ENCODE measurements at places on chromosomes 6 and 20.

GRCh38 chr6:125310994-125311649, 9.4 kb upstream of the HDDC2 start:
- no peak for DNase-seq

- no peak for DNase-seq
Measured at GRCh38 chr20:59322585-59323454, 22.4 kb downstream of the EDN3 start.

DNA sequence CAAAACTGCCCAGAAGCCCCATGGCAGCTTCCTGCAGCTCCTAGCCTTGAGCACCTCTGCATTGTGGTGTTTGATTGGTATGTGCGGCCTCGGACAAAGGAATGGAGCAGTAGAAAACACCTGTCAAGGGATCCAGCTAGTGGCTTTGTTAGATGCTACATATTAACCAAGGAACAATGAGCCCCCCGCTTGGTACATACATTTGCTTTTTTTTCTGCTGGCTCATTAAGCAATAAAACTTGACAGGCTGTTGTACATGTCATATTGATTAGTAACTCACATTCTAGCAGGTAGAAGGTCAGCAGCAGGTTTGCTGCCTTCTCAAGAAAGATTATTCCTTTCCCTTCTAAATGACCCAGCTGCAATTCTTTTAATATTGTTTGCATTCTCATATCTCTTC, 937 bp downstream of the SPACA1 start:
- no peak for DNase-seq

GRCh38 chr6:109687271-109687761, 3.7 kb downstream of the AK9 start:
- DNase-seq: no peak

DNA sequence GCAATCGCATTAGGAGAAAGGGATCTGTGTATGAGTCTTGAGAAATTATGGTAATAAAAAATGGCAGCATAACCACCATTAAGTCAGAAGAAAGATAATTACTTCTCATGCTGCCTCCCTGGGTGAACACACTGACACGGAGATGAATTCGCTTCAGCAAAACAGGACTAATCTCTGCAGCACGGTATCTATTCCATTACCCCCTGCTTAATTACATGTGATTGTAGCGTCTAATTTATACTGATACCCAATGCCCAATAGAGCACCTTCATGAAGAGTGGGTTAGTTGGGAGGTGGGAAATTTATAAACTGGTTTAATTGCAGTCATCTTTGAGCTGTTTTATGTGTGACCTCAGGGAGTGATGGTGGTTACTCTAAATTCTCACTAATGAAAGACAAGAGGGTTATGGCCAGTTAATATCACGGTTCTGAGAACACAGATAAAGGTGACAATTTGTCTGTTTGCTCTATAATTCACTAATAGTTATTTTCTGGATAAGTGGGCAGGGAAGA, 476.2 kb upstream of the SULF2 start:
- no peak for DNase-seq

DNA sequence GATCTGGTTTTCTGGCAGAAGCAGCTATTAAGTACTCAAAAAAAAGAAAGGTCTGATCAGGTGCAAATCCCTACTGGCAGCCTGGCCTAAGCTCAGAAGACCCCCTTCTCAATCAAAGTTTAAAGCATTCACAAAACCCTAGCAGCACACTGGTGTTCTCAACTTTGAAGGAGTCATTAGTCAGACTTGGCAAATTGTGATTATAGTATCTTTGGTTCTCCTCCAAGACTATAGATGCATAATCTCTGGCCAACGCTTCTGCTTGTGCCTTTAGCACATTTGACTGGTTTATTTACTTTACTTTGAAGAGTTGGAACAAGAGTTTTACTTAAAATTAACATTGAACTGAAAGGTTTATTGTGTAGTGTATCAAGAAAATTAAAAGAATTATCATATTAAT, 248.9 kb downstream of the PTPRK start:
- DNase-seq: no peak

DNA sequence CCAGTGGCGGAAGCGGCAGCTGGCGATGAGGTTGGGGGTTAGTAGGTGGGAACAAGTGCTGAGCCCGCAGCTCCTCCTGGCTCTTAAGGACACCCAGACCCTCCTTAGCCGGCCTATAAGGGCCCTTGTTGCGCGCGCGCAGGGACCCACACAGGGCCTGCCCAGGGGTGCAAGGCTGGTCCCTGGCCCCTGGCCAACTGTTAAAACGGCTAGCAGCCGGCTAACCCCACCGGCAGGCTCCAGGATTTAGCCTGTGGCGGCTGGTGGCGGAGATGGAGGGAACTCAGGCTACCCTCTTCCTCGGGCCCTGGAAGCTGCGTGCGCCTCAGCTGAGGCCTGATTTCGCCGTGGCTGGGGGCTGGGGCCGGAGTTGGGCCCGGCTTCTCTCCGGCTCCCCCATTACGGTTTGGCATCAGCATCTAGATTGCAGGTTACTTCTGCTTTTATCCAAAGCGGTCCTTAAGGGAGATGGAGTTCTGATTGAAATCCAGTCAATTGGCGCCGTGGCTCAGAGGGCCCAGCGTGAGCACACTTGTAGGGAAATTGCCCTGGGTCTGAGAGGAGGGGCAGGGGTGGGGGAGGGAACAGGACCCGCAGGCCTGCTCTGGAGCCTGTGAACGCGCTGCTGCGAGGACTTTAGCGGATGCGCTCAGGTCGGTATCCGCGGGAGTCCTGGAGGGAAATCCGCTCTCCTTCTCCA, 36.9 kb upstream of the CCDC167 start:
- DNase-seq: no peak

DNA sequence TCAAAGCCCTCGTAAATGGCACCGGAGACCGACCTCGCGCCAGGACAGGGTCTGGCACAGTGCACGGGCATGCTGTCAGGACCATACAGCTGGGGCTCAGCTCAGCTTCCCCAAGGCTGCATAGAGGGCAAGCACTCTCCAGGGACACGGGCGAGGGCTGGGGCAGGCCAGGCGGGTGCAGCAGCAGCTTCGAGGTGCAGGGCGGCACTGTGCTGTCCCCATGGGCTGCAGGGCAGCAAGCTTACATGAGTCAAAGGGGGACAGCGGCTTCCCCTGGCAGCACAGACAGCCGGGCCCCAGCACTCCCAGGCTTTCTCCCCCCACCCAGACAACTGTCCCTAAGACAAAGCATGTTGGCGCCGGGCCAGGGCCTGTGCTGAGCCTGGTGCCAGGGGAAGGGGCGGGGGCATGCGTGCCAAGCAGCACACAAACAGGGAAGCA, 25.7 kb downstream of the PSMG4 start:
- peak; percentile 26 for DNase-seq

DNA sequence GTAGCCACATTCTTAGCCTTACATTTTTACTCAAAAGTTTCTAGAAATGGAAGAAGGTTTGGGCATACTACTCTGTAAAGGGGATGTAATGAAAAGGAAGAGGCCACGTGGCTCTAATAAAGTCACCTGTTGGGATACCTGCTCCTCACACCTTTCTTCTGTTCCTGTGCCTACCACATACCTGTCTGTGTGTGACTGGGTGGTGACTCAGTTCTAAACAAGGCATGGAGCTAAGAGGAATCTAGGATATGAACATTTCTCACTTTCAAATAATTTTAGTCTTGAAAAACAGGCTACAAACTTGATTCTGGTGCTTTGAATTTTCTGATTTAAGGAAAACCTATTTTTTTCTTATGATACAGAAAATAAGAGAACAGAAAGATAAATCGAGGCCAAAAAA, 363.6 kb downstream of the RFPL4B start:
- DNase-seq: no peak

DNA sequence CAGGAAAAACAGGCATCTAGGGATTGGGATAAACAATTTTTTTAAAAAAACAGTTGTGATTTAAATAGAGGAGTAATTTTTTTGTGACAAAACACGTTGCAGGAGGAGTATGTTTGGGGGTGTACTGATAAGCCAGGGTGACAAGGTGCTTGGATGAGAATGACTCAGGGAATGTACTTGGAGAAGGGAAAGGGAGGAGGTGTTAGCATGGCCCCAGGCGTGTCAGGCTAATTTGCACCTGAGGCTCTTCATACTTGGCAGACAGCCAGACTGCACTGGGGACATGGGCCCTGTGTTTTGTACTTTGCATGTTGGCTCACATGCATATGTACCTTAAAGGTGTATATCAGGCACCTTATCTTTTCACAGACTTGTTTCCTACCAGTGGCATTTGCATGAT, 22.8 kb downstream of the PANK2 start:
- DNase-seq: no peak

DNA sequence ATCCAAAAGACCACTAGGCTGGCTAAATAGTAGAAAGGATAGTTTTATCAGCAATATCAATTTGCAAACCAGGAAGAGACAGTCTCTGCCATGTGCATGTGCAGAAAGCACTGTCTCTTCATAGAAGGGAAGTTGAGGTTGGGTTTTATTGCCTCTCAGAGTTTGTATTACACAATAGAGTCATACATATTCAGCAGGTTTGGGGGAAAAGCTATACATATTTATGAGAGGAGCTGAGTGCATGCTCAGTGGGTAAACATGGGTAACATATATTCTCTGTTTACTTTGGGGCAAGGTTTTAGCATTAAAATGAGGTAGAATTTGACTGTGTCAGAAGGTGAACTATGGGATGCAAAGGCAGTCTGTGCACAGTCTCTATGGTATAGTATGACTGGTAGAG, 14.9 kb downstream of the TMEM170B start:
- DNase-seq: no peak

DNA sequence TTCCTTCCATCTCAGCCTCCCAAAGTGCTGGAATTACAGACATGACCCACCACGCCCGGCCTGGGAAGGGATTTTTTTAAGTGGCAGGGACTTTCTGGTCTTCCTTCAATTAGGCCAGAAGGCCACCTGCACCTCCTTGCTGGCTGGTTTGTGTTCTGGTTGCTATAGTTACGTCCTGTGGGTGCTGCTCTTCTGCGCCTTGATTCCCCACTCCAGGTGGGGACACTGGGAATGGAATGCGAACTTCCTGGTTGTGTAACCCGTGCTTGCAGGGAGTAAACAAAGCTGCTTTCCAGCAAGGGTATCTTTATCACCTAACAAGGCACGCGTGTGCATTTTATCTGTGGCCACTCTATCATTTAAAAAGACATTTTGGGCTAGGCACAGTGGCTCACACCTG, 117.7 kb downstream of the PLEKHG1 start:
- DNase-seq: no peak

- no peak for DNase-seq
Measured at GRCh38 chr6:107536180-107536961, 46.5 kb downstream of the SOBP start.

DNA sequence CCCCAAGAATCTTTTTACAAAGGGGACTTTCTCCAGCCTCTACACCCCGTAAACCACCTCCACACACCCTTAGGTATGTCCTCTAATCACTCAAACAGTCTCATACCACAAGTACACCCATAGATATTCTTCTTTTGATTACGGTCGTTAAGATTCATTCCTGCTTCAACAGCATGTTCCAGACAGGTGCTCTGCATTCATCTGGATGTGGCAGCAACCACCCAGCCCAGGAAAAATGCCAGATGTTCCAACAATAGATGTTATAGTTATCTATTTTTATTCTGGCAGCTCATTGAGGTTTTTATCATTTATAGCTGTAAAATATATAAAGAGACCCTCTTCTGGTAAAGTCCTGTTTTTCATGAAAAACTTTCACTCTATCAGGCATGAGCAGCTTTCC, 60.7 kb downstream of the SIM1 start:
- no peak for DNase-seq

DNA sequence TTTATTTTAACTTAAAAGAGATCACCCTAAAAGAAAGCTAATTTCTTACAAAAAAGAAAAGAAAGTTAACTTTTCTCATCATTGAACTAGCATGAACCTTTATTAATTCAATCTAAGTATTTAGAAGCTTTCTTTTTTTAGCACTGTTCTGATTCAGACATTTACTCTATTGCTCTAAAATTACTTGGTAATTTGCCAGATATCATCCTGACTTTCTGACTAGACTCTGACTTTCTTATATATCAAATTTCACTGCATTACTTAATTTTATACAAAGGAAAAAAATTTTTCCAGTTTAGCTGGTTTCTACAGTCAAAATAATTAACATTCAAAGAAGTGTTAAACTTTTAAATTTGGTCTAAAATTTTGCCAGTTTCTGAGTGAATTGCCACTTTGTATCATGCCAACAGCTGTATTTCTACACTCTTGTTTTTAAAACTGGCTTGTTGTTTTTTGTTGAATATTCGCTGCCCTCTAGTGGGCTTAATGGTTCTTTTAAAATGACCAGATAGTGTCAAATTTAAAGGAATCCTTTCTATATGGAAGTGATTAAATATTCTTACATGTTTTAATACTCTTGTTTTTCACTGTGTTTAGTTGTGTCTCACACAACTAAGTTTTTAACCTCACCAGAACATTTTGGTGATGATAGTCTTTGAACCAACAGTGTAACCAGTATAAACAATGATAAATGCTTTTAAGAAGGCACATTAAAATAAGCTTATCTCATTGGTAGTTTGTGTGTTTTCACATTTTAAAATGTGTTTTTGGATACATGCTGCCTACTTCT, 102.0 kb downstream of the POPDC3 start:
- DNase-seq: no peak

DNA sequence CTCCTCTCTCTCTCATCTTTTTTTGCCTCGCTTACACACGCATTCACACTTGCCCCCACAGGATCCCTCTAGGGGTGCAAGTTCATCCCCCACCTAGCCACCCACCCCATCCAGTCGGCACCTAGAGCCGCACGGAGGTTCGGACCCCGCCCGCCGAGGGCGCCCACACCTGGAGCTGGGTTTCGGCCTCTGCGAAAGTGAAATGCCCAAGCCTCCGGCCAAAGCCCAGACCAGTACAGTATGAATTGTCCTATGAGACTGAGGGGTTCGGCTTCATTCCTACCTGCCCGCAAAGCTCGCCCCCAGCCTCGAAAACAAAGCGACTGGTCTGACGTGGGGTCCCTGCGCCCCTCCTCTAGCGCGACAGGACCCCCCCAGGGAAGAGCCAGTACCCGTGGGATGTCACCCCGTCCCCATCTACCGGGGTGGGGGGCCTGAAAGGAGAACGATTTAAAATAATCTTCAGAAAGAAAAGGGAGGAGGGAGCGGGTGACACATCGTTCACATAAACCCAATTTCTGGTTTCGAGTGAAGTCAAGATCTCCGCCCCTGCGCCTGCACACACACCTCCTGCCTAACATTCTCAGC, 1.5 kb downstream of the TFAP2A start:
- DNase-seq: no peak

DNA sequence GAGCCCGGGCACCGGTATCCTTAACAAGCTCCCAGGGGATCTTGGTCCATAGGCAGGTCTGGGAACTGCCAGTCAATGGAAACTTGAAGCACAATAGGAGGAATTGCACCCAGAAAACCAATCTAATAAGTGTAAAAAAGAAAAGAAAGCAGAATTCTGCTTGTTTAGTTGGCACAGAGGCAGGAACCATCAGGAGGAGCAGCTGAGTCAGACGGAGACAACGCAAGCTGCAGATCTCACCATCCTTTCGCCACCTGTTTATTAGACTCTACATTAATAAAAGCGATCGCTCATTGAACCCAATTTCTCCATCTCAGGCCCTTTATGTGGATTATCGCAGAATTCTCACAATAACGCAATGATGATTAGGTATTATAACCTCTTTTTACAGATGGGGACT, 9.8 kb downstream of the ZFP64 start:
- no peak for DNase-seq

- no peak for DNase-seq
Measured at GRCh38 chr20:37351689-37352607, 6.0 kb downstream of the SRC start.
